Large intestine (tissue), 12 donors: ENCODE measurements at places on chromosomes 6 and 20.

- DNase-seq, result no peak
Measured at GRCh38 chr6:45619994-45620471, 242.3 kb upstream of the SUPT3H start.

GRCh38 chr6:17869753-17870050, 117.7 kb downstream of the KIF13A start:
- DNase-seq, result no peak

GRCh38 chr6:163095401-163095800, 319.1 kb upstream of the QKI start:
- no peak for DNase-seq

- DNase-seq, result no peak
Measured at GRCh38 chr6:22146931-22147701, 149.7 kb downstream of the PRL start.

GRCh38 chr20:5039255-5039657, 37.9 kb upstream of the SLC23A2 start:
- no peak for DNase-seq

- no peak for DNase-seq
Measured at GRCh38 chr6:134772671-134773360, 177.1 kb downstream of the ALDH8A1 start.

DNA sequence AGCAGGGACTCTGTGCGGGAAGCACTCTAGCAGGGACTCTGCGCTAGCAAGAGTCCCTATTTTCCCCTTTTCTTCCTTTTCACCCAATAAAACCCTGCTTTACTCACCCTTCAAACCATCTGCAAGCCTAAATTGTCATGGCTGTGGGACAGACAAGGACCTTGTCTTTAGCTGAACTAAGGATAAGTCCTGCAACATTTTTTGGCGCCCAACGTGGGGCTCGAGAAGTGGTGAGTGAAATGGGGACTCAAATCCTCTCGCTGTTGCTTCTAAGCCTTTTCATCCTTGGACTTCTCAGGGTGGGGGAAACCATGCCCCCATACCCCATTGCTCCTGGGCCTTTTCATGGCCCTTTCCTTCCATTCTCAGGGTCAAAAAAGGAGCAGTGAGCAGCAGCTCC, 46.4 kb downstream of the IMPG1 start:
- DNase-seq, result no peak

DNA sequence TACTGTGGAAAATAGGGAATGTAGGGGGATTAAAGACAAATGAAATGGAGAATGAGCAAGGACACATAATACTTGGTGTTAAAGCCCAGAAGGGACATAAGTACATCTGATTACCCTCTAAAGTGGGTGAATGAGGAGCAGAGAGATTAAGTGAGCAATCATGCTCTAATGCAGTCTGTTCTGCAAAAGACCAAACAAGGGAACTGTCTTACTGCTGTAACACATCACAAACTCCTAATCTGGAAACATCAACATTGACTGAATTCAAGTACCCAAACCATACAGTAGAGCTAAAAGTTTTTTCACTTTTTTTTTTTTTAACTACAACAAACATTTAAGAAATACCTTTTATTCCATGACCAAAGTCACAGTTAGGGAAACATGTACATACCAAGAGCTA, 19.3 kb upstream of the SLC17A4 start:
- DNase-seq, result no peak

DNA sequence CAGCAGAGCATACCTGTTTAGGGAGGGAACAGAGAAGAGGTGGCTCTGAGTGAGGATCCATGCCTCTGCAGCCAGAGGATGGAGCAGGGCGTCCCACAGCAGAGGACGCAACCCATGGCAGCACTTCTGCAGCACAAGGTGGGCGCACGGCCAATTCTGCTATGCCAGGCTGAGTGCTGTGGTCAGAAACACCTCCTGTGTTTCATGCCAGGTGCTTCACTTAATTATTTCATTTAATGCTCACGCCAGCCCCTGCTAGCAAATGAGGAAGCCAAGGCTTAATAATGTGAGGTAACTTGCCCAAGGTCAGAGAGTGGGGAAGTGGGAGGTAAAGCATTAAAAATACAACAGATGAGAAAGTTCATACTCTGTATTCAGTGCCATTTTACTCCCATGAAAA, 68.5 kb upstream of the PTGIS start:
- no peak for DNase-seq

- DNase-seq, result no peak
Measured at GRCh38 chr6:168526841-168527281, 85.9 kb downstream of the SMOC2 start.

- DNase-seq, result no peak
Measured at GRCh38 chr6:159435701-159436100, 257.3 kb downstream of the SOD2 start.

DNA sequence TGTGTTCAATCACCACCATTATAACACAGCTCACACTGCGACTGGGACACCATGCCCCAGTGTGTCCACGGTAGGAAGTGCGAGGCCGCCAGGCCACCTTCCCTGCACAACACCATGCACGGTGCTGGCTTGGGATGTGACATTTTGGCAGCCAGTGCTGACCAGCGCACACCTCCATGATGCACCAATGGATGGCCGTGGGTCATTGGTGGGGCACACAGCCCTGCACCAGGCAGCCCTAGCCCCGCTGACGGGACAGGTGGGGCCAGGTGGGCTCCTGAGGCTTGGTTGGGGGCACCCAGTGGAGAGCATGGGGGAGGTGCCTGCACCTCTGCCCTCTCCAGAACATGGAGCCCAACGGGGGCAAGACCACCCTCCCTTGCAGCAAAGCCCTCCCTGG, 18.2 kb upstream of the FRMD1 start:
- DNase-seq, result no peak

DNA sequence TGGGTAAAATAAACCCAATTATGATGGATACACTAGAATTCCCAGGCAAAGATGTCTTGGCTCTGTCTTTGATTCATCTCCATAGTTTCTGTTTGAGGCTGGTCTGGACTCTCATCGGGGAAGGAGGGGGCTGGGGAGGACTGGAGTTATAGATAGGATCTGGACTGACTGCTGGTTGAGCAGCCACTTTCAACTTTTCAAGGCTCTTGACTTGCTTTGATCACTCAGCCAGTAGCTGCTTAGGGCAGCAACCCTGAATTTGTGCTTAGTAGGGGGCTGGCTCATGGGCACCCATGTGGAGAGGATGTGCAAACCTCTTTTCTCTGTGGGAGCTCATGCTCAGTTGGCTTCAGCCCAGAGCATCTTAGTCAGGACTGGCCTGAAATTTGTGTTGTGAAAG, 114.0 kb upstream of the NEDD9 start:
- DNase-seq, result no peak

DNA sequence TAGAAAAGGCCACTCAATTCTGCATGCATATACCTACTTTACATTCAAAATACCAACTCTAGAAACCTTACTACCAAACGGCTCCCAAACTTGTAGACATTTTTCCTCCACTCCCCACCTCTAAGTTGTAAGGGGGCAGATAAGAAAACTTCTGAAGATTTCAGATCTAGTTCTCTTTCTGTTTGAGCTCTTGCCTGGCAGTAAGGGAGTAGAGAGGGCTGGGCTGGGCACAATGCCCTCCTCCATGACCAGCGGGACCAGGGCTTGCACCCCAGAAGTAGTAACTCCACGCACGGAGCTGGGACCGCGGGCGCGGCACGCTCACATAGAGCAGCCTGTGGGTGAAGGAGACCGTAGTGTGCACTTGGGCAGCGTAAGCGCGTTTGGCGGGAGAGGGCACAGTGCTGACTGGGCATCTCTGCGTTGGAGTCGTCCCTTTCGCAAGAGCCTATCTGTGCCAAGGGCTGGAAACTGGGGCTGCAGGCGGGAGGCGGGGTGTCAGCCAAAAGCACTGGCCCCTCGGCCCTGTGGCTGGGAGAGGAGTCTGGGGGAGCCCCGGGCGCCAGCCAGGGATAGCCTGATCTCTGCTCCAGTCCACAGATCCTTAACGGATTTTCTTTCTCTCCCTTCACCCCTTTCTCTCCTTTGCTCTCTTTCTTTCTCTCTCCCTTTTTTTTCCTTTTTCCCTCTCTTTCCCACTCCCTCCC, 32.4 kb downstream of the PHACTR1 start:
- peak; percentile 2 for DNase-seq

DNA sequence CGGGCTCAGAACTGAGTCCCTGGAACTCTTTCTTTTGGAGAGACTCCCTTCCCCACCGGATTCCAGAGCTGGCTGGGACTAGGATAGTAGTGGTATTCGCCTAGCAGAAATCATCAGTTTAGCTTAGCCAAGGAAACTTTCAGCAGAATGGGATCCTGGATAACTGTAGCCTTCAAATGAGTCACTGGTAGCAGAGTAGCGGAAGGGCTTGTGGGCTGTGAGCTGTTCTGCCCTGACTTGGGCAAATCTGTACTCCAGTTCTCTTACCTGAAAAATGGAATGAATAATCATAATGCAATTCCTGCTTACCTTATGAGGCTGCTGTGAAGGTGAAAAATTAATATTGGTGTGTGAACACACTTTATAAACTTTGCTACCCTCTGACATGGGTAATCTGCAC, 244.3 kb upstream of the CHD6 start:
- no peak for DNase-seq

GRCh38 chr20:20519269-20519668, 151.4 kb downstream of the INSM1 start:
- peak; percentile 89 for DNase-seq

- no peak for DNase-seq
Measured at GRCh38 chr6:49546331-49546730, 4.1 kb upstream of the C6orf141 start.

- no peak for DNase-seq
Measured at GRCh38 chr6:139164001-139164400, 29.1 kb downstream of the HECA start.

- peak; percentile 26 for DNase-seq
Measured at GRCh38 chr6:116847227-116847626, 18.3 kb upstream of the GPRC6A start.

DNA sequence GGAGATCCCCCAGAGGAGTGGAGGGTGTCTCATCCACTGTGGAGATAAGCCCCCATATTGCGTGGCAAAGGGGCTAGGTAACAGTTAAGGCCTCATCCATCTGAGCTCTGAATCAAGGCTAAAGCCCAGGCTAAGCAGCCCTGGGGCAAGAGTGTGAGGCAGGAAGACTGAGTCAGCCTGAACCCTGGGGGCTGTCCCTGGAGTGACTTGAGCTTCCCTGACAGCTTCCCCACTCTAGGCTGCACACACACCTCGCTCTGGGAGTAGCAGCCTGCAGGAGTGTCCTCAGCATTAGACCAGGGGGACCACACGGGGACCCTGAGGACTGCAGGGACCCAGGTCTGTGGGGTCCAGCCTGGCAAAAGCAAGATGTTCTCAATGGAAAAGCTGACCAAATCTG, 27.9 kb downstream of the UBD start:
- DNase-seq, result no peak

DNA sequence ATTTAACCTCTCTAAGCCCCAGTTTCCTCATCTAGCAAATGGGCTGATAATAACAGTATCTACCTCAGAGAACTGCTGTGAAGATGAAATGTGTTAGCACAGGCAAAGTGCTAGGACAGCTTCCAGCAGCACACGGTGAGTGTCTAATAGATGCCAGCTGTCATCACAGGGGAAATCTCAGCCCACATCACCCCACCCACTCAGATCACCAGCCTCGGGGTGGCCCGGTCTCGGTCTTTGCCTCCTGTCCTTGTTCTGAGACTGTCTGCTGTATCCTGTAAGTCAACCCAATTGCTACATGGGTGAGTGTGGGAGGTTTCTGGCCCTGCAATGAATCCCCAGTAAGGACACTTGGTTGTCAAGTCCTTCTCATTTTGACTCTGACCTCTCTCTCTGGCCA, 99.5 kb upstream of the ZNFX1 start:
- DNase-seq, result no peak

- DNase-seq, result no peak
Measured at GRCh38 chr6:122785891-122786290, 3.2 kb upstream of the SMPDL3A start.

- DNase-seq, result no peak
Measured at GRCh38 chr20:60294632-60295031, 336.4 kb downstream of the CDH26 start.
